Activated effector memory CD4-positive, alpha-beta T cell treated with anti-CD3 and anti-CD28 coated beads, Interleukin-2, amount 50 U/mL, for 16 hours (primary cell): ENCODE measurements at places on chromosomes 2 and 18.

- no peak for DNase-seq
Measured at GRCh38 chr2:192016265-192016664, 169.4 kb upstream of the CAVIN2 start.

- DNase-seq = no peak
Measured at GRCh38 chr2:229566370-229566769, 148.0 kb downstream of the DNER start.

DNA sequence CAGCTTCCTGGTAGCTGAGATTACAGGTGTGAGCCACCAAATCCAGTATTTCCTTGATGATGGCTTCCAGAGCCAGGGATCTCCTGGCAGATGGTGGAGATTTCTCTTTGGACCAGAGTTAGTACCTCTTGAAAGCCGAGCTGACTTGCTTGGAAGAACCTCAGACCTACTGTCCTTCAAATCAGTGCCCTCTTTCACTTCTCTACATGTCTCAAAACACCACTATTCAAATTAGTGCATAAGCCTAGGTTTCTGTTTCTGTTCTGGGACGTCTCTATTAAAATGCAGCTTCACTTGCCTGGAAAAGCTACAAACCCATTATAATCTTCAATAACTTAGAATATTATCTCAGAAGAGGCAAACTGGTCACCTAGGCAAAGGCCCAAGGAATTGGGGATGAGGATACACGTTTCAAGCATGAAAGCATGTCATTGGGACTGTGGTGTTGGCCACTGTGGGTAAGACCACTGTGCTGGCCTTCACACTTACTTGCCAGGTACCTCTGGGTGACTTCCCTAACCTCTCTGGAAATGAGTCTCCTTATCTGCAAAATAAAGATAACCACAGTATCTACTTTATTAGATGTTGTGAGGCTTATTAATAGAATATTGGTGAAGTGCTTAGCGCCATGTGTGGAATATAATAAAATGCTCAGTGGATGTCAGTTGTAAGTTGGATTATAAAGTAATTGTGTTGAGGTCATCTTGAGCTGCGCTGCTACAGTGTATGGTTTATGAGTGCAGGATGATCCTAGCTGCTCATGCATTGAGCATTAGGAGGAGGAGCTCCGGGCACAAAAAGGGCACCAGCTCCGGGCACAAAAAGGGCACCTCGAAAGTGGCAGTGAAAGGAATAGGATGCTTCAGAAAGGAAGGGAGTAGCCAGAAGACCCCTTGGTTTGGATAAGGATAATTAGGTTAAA lies 84.5 kb downstream of the DOCK10 start:
- DNase-seq = no peak

DNA sequence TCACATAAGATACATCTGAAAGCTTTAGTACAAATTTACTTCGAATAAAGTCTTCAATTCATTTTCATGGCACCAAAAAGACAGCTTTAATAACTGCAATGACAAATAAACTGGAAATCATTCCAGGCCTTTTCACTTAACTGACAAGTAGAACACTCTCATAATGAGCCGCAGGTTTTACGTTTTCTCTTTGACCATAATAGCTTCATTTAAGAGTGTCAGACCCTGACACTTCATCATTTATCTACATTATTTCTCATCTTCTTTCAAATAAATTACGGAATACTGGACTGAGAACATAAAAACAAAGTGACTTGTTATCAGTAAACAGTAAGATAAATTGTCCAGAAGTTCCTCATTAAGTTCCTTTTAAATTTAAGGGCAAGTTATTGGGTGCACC lies 1252.9 kb upstream of the ACVR2A start:
- no peak for DNase-seq

DNA sequence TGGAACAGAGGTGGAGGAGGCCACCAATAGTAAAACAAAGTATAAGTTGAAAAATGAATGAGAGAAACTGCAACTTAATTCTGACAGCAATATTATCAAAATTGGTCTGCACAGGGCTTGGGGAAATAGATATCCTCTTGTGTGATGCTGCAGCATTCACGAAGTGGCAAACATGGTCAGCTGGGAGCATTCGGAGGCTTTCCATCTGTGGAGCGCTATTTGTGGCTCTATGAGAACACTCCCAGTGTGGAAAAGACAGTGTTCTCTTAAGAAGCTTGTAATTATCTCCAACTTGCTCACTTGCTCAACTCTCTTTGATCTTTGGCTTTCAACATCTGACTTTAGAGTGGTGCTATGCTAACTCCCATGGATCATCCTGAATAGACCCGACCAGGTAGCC lies 3.1 kb upstream of the FLACC1 start:
- DNase-seq = no peak

DNA sequence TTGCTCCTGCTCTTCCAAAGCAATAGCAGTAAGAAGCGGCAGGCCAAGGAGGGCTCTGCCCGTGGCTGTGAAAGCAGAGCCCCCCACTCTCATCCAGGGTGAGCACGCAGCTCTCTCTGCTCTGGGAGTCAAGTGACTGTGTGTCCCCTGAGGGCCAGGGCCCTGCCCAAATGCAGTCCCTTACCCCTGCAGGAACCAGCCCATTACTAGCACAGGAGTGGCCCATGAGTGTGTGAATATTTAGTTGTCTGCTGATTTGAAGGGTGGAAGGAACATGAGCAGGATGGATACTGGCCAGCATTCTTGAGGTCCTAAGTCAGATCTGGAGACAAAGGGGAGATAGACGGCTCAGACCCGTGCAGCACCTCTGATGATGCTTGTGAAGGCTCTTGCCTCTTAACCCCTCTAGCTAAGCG lies 69.7 kb upstream of the FOSL2 start:
- DNase-seq = no peak

DNA sequence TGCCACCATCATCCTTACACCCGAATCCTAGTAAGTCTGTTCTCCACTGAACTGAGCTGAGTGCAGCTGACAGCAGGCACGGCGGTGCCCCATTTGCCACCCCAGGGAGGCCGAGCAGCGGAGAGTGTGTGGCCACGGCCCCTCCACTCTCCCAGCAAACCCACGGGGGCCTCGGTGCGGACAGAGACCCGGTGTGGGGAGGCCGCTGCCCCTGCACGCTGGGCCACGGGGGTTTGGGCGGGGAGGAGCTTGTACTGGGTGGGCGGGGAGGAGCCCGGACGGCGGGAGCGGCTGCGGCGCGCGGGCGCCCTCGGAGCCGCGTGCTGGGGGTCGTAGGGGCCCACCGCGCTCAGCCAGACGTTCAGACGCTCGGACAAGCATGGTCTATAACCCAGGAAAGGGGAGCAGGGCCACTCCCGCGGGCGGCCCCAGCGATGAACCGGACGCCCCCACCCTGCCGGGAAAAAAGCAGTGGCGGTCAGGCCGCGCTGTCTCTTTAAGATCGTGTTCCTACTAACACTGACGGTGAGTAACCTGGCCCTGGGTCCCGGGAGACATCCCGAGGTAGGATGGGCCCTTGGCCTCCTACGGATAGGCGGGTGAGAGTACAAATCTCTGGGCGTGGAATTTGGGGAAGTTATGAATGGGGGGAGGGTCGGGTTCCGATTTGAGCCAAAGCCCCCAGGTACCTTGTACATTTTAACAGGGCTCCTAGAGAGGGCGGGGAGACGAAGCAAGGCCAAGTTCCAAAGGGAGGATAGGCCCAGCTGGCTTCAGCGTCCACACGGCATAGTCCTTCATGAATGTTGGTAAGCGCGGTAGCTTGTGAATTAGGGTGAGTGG lies at the start of gene ITPRIPL1:
TSS of gene ITPRIPL1 (plus strand) at position 277 of the 843 bp plus-strand sequence. CDS start at position 800, 523 bp downstream.
- DNase-seq = peak; percentile 78

DNA sequence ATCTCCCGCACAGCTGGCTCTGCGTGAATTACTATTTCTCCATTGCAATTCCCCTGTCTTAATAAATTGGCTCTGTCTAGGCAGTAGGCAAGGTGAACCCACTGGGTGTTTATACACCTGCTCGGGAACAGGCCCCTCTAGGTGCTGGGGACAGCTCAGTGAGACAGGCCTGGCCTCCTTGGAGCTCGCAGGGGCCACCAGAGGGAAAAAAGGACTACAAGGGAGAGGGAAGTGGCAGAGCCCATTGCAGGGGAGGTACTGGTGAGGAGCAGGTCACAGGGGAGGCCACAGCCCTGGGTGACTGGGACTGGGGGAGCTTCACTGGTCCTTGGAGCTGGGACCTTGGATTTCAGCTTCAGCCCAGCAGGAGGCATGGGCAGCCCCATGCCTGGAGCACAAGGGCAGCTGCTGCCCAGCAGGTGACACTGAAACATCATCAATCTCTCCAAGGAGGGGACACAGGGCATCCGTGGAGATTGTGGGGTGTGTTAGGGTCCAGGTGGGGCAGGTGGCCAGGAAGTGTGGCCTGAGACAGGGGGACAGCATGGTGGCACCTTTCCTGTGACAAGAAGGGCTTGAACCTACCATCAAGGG lies 31.2 kb downstream of the NGEF start:
- no peak for DNase-seq

GRCh38 chr2:221943076-221943810 lies 355.6 kb downstream of the PAX3 start:
- no peak for DNase-seq
